ENCODE measurements at places on chromosomes 16 and 17.

- DNase-seq, result no peak
Measured at GRCh38 chr17:17472333-17472920, 4.4 kb upstream of the MED9 start.

DNA sequence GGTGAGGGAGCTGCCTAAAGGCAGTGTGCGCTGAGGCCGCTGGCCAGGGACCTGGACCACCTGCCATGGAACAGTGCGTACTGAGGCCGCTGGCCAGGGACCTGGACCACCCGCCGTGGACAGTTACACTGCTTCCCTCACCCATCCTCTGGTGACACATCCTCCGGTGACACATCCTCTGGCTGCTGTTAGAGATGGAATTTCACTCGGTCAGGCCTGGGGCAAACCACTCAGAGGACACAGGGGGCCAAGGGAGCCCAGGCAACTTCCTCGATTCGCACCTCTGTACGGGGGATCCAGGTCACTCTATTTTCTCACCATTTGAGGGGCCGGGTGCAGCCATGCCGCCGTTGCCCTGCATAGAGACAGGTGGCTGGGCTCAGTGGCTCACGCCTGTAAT, 32.4 kb upstream of the RPTOR start:
- peak; percentile 86 for DNase-seq

GRCh38 chr17:40290629-40291280, 3.1 kb downstream of the CDC6 start:
- peak; percentile 84 for DNase-seq

- no peak for DNase-seq
Measured at GRCh38 chr17:82065638-82066303, at the start of gene DUS1L. Gene DUS1L, minus strand, starts transcription at chr17:82065804. Its CDS starts 745 bp downstream, at chr17:82065059.

DNA sequence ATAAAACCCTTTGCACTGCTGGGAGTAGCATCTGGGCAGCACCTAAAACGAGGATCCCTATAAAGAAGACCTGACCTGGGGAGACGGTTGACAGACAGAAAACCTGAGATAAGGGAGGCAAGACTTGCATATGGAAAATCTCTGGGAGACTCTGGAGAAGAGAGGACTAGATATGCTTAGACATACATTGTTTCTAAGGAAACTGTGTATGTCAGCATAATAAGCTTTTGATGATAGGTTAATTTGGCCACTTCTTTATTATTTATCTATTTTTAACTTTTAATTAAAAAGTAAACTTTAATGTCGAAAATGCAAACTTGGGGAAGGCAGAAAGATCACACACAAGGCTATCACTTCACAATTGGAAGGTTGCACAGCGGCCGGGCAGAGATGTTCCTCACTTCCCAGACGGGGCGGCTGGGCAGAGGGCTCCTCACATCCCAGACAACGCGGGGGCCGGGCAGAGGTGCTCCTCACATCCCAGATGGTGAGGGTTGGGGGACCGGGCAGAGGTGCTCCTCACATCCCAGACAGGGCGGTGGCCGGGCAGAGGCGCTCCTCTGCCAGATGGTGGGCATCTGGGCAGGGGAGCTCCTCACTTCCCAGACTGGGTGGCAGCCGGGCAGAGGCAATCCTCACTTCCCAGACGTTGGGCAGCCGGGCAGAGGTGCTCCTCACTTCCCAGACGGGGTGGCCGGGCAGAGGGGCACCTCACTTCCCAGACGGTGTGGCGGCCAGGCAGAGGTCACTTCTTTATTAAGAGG, 64.3 kb upstream of the HS3ST3A1 start:
- DNase-seq, result no peak

DNA sequence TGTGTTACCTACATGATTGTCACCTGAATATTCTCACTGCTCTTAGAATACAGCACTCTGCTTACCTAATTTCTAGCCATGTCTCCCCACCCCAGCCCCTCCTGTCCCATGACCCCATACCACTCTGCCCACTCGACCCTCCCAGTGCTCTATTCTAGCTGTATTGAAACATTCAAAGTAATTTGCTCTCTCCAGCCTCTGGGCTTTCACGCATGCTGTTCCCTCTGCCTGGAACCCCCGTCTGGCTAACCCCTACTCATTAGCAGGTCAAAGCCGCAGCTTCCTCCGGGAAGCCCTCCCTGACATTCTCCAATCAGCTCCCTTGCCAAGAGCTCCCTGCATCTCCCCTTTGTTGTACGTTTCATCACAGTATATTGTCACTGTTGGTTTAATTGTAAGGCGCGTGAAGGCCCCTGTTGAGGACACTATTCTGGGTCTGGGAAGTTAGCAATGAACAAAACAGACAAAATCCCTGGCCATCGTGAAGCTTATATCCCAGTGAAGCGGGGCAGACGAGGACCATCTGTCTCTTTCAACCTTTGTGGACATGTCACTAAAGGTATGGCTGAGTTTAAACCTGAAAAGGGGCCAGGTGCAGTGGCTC, 72.3 kb upstream of the LHX1 start:
- no peak for DNase-seq
